Left lung (tissue), 14 donors: ENCODE measurements at places on chromosomes 4 and X.

GRCh38 chr4:152997771-152998487 is 61.8 kb downstream of the FHDC1 start:
- DNase-seq: no peak

DNA sequence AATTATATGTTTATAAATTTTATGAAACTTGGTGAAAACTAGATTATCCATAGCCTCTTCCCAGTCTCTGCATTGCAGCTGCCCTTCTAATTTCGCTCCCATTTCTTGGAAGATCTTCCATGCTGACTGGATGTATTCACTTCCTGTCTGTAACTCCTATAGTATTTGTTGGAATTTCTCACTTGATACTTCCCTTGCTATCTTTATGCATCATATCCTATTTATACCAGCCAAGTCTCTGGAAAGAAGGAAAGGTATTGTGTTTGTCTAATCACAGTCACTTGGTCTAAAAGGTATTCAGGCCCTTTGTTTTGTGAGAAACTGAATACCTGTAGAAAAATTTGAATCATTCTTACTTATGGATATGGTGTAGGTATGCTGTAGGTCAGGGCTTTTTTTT is 870.9 kb upstream of the FRG1 start:
- DNase-seq: no peak

- DNase-seq: no peak
These were observed 1271.0 kb downstream of the RAPGEF2 start for GRCh38 chr4:160373911-160374310.

GRCh38 chrX:15841853-15842516 is 12.6 kb downstream of the AP1S2 start:
- DNase-seq: no peak

DNA sequence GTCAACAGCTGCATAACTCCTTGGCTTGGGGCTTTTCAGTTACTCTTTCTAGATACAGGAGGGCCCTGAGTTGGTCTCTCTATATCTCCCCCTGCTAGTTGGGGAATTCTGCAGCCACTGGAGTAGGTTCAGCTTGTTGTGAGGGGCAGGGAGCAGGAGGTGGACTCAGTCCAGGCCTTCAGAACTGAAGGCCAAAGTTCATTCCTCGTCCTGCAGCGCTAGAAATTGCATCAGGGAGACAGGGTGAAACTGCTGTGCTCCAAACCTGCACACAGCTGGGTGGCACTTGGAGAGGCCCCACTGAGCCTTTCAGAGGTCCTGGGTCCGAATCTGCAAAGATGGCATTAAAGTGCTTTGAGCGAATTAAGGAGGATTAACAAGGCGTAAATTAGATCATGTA is 24.9 kb upstream of the TRIM60 start:
- DNase-seq: no peak

DNA sequence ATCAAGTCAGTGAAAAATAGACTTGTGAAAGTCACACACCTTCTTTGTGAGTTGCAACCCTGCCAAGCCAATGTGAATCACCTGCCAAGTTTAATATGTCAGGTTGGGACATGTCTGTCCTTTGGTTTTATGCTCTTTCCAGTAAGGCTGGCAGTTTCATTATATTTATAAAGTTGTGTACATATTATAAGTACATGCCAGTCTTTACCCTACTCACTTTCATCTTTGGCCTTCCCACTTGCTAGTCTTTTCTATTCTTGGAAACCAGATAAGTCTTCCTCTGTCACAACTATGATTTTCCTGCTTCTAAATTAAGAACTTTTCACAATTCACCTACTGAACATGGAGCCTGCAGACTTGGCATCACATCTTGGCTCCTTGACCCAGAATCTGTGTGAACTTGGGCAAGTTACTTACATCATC is 680.7 kb upstream of the BOD1L1 start:
- DNase-seq: no peak

GRCh38 chrX:126164226-126164625 is 1.9 kb downstream of the DCAF12L2 start:
- DNase-seq: no peak

- DNase-seq: no peak
These were observed 218.1 kb downstream of the TLL1 start for GRCh38 chr4:166091146-166091545.

DNA sequence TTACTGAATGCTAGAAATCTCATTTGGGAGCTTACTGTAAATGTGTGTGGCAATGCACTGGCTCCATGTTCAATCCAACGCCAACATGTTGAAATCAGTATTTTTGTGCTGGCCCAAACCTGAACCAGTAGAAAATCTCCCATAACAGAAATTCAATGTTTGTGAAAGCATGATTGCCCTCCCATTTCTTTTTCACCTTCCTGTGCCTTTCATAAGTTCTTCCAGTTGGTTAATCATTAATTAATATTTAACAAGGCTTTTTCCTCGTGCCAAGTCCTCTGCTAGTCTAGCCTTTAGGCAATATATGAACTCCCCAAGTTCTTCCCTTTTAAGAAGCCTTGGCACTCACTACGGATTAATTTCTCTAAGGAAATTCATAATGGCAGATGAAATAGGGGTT is 1.3 kb upstream of the PLS3 start:
- DNase-seq: no peak

- no peak for DNase-seq
These were observed 616.9 kb downstream of the ANKRD50 start for GRCh38 chr4:124095621-124096020.

- DNase-seq: peak; percentile 33
These were observed at the start of gene EXOC1L for GRCh38 chr4:55819634-55820033. EXOC1L (plus strand) TSS chr4:55819790; CDS start chr4:55820027, 237 bp downstream.

DNA sequence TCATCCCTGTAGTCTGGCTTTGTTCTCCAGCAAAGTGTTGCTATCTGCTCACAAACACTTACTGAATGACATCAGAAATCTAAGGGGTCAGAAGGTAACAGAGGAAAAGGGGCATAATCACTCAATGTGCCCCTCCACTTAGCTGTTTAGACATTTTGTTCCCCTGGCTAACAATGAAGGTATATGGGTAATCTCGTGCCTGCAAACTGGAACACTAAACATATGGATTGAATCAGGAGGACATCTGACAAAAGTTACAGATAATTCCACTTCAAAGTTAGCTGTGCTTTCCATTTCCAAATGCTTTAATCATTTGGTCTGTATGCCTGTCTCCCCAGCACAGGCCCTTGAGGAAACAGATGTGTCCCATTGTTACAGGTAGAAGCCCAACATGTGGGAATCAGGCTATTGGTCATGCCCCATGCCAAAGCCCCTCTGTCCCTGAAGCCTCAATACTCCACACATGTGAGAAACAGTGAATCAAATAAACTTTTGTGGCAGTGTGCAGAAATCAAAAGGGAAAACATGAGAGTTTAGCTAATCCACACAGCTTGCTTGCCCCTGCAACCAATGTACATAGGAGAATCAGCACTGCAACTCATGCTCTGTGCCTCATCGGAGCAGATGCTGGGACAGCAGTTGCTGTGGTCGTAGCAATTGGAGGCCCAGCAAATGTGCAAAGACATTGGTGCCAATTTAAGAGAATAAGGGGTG is 111.7 kb downstream of the RNF150 start:
- no peak for DNase-seq

- DNase-seq: no peak
These were observed 64.1 kb upstream of the TENM3 start for GRCh38 chr4:182179105-182179504.

DNA sequence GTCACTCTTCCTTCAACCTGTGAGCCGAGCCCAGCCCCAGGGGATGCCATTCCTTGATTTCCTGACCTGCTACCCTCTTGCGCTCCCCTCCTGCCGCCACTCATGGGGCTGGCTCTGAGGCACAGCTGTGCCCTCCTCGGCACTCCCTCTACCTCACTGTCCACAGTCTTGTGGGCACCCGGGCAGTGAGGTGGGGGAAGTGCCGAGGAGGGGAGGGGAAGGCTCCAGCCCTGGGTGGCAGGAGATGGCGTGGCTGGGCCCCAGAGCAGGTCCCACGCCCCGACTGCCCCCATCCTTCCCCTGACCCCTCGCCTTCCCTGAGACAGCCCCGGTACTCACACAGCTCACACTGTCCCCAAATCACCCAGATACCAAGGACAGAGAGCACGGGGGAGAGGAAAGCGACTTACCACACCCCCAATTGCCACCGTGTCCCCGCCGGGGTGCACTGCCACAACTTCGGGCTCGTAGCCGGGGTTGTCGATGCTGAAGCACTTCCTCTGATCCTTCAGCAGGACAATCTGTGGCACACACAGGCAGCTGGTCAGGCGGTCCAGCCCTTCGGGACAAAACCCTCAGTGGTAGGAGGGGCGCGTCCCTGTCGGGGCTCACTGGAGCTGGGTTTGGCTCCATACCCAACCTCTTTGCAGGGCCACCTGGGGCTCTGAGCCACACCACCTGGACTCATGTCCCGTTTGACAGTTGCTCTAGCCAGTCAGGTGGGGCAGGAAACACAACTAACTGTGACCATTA is 37.9 kb downstream of the WDR1 start:
- DNase-seq: no peak

- DNase-seq: no peak
These were observed 116.7 kb downstream of the KLHL8 start for GRCh38 chr4:87103691-87104187.

DNA sequence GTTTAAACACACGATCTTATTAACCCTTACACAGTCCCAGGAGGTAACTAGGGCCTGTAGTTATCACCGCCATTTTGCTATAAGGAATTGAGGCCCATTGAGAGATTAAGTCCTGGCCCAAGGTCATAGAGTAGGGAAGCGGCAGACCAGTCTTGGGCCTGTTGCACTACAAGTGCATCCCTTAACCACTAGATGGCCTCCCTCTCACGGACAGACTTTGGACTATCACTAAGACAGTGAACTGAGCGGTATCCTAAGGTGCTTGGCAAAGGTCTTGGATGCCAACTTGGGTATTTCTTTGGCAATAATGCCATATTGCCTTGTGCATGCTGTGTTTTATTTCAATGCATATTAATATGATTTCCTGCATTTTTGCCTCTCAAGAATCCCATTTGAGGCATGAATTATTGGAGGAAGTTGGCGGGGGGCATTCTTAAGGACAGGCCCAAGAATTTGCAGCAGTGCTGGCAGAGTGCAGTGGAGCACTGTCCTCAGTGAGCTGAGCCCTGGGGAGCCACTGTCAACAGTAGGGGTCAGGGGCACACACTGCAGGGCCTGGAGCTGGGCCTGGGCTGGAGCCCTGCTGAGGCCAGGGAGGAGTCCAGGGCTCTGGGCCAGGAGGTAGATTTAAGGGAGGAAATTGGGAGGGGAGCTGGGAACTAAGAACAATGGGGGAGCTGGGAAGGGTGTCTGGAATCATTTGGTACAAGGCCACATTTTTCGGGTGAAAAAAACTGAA is 147.4 kb downstream of the SMIM20 start:
- no peak for DNase-seq

GRCh38 chr4:68748181-68748991 is 67.4 kb upstream of the UGT2B10 start:
- DNase-seq: no peak

- DNase-seq: no peak
These were observed 186.3 kb upstream of the INTU start for GRCh38 chr4:127446427-127446885.

DNA sequence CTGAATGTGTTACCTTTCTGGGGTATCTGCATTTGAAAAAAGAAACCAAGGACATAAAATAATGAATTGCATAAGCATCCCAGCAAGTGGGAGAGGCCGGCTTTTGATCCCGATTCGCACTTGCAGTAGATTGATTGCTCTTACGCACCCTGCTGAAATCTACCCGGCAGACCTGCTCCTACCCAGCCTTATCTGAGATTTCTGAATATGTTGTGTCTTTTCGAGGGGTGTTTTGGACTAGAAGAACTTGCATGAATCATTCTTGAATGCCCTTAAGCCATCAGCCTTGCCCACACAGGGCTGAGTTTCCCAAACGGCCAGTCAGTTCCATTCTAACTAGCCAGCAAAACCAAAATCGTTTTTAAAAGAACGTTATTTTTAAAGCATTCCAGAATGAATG is 174.4 kb upstream of the BCOR start:
- DNase-seq: no peak

- no peak for DNase-seq
These were observed 276.5 kb upstream of the CTSO start for GRCh38 chr4:156230176-156230575.

DNA sequence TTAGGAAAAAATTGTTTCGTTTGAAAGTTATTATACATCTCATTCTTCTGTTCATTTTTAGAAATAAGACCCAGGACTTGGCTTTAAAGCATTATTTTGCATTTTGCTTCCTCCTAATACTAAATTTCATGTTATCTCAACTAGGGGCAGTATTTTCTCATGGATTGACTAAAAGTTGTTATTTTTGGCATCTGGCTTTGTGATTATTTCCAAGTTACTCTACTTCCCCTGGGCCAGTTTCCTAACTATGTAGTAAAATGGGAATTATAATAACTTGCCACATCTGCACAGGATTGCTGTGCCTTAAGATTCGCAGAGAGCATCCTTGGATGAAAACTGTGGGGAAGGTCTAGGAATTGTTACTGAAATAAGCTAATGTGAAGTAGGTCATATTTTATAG is 3.0 kb downstream of the RBPJ start:
- no peak for DNase-seq

DNA sequence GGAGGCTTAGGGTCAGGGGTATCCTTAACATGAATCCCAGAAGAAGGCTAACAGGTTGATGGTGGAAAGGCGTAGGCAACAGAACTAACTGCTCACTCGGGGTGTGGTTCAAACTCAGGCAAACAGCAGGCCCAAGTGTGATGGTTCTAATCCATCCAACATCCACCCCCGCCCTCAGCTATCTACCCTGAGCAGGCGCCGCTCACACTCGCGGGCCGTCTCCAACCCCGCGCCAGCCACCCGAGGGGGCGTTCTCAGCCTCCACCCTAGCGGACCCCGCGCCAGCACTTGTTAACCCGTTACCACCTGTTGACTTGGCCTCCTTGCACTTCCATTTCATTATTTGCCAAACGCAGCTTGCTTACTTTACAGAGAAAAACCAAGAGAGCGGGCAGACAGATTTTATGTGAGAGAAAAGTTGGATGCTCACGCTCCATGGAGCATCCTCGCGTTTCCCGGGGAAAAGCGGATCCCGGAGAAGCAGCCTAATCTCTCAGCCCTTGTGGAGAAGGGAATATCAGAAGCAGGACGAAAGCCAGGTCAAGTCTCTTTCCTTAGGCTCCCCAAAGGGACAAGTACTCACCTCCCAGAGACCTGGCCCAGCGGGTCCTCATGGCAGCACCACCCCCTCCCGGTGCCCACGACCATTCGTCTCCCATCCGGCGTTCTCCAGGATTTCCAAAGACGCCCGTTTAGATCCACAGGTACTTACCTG is 773 bp downstream of the SNCA start:
- peak; percentile 18 for DNase-seq

DNA sequence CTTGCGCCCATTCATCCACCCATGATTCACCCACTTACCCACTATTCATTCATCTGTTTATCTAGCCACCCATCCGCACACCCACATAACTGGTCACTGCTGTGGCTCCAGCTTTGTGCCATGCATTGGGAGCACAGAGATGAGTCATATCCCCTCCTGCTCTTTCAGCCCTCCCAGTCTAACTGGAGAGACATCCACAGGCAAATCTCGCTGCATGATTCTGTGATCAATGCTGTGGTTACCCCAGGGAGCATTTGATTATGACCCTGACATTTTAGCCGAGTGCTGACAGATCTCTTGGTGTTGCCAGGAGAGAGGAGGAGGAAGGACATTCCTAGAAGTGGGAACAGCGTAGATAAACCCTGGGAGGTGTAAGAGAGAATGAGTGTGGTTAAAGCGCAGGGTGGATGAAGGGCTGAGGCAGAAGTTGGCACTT is 10.4 kb upstream of the PORCN start:
- no peak for DNase-seq
